ENCODE measurements at places on chromosomes 7 and 10.
A peak's percentile ranks its signal among the peaks of the same experiment; 100 is the strongest.

DNA sequence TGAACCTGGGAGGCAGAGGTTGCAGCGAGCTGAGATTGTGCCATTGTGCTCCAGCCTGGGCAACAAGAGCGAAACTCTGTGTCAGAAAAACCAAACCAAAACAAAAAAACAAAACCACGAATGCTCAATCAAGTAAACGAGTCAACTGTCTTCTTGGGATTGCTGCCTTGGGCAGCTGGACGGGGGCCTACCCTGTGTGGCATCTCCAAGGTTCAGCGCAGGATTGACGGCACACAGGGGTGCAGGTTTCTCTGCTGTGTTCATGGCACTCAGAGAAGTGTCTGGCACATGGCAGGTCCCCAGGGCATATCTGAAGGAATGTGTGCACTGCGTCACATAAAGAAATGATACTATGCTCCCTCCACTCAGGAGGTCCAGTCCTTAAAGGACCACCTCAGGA is 25.2 kb upstream of the CRYGN start:
- DNase-seq = no peak

DNA sequence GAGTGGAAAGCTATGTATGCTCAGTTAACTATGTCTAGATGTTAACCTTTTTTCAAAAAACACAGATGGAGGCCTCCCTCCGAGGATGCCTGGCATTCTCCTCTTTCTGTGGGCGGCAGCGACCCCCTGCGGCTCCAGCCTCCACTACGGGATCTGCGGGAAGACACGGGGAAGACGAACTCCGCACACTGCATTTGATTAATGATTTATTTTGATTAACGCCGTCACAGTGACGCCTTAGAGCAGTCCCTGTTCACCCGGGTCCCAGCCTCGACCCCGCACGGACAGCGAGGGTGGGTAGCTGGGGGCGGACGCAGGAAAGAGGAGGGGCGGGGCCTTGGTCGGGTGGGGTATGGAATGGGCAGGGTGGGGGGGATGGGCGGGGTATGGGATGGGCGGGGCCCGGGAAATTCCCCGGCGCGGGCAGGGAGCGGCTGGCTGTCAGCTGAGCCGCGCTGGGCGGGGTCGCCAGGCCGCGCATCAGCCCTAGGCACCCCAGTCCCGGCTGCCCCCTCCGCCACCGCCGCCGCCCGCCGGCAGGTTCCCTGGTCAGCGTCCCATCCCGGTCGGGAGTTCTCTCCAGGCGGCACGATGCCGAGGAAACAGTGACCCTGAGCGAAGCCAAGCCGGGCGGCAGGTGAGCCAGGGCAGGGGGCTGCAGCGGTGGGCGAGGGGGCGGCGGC is at the start of gene OPTN:
Gene OPTN (plus strand): TSS at position 498 of the 683 bp plus-strand sequence. CDS start 8,960 bp downstream, outside the sequence.
- peak; percentile 62 for DNase-seq

- DNase-seq = no peak
Measured at GRCh38 chr10:30094601-30095000, 35.2 kb upstream of the JCAD start.

DNA sequence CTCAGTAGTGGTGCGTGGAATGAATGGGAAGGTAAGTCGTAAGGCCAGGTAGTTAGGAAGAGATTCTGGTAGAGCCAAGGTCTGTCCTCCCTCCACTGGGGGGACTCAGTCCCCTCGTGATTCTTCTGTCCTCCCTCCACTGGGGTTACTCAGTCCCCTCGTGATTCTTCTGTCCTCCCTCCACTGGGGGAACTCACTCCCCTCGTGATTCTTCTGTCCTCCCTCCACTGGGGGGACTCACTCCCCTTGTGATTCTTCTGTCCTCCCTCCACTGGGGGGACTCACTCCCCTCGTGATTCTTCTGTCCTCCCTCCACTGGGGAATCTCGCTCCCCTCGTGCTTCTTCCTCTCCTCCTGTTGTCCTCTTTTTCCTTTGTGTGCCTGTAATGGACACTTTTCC is 125.1 kb downstream of the CELF2 start:
- no peak for DNase-seq

DNA sequence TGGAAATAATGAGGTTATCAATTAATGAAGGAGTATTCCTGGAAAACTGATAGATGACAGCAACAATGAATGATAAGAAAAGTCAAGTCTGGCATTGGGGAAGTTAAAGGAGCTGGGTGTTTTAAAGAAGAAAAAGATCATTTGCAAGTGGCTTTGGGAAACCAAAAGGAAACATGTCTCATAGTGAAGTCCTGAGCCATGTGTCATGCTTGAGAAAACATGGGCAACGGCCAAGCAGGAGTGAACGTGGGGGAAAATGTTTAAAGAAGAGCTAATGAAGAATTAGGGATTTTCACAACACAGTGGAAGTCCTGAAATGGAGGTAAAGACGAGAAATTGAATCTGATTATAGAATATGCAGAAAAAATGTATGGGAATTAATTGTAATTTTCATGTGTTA is 1383.2 kb upstream of the CELF2 start:
- DNase-seq = no peak

DNA sequence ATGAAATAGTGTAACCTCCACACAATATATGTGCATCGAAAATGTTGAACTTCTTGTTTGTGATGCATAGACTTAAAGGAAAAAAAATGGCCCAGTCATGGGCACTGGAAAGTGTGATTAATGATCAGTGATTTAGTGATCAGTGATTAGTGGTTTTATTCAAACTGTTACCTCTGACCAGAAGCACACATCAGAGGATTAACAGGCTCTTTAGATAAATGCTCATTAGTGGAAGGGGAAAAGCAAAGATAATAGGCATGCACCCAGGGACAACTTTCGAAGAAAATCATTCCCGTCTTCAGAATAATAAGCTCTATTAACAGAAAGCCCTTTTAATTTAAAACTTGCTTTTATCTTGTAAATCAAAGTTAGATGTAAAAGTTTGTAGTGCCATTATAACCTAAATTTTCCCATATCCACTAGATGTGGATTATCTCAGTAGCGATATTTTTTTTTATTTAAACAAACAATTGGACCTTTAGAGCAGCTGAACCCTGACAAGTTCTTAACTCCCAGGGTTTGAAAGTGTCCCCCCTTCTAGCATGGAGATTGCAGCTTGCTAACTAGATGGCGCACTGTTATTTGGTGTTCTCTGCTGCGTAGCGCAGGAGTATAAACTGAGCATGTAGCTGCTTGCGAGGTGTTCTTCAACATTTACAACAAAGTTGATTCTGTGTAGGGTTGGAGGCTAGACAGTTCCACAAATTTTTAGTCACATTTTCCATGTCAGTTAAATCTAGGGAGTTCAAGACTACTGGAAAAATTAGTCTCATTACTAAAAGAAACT is at the start of gene CREB5:
Gene CREB5 (plus strand): TSS at position 643 of the 787 bp plus-strand sequence. CDS start 397 bp downstream, outside the sequence.
- no peak for DNase-seq

GRCh38 chr7:99648843-99649242 is 31.0 kb downstream of the CYP3A5 start:
- no peak for DNase-seq

DNA sequence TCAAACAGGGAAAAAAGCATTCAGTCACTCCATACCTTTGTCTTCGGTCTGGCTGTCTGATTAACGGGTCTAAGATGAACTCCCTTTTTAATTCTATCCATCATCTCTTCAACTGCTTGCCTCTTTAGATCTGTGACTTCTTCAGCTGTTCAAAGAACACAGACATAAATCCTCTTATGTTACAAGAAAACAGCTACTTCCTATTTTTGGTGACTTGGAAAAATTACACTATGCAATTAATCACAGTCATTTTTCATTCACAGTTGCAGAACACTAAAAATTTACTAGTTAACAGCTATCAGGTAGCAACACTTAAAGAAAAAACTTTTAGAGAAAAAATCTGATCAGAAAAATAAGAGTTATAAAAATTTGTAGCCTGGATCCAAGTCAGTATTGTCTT is 66.0 kb downstream of the ENO4 start:
- DNase-seq = no peak
